ENCODE measurements at places on chromosomes 6 and 20.
A peak's percentile ranks its signal among the peaks of the same experiment; 100 is the strongest.

DNA sequence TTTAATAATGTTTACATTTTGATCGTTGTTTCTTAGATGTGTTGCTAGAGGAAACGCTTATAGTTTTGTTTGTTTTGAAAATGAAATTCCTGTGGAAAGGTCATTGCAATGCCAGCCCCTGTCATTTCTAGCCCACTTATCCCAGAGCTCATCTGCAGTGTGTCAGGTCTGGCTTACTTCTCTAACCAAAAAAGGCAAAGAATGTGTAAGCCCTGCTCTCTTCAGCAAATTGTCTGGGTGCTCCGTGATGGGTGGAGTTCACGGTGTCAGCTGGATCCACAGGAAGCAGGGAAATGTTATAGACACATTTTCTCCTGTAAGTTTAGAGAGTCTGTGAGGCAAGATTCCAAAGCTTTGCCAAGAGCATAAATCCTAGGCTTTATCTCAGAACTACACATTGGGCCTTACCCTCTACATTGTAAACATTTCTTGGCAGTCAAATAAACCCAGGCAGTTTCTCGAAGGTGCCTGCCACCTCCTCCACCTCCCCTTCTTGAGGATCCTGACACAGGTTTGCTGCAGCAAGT, 50.9 kb downstream of the RPRD1B start:
- DNase-seq: no peak

- DNase-seq: no peak
Observed at GRCh38 chr20:11278461-11278860, 604.7 kb upstream of the JAG1 start.

GRCh38 chr6:17015551-17016381, 86.1 kb upstream of the STMND1 start:
- peak; percentile 13 for DNase-seq

- DNase-seq: no peak
Observed at GRCh38 chr20:17556837-17557674, 12.8 kb upstream of the DSTN start.

- DNase-seq: peak; percentile 67
Observed at GRCh38 chr6:85482905-85483700, 33.2 kb downstream of the NT5E start.

- no peak for DNase-seq
Observed at GRCh38 chr6:95882371-95882770, 133.4 kb upstream of the FUT9 start.

DNA sequence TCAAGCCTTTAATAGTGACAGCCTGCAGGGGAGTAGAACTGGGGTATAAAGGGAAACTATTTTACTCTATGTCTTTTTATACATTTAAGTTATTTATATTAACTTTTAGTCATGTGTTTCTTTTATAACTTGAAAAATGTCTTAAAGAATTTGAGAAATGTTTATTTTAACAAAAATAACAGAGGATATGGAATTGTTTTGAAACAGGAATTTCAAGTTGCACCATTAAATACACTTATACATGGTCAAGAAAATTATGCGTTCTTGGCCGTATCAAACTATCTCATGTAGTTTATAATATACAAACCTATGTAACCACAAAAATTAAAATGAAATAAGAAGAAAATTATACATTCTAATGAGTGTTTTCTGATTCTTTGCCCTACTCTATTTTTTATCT, 282.7 kb downstream of the GRIK2 start:
- no peak for DNase-seq

DNA sequence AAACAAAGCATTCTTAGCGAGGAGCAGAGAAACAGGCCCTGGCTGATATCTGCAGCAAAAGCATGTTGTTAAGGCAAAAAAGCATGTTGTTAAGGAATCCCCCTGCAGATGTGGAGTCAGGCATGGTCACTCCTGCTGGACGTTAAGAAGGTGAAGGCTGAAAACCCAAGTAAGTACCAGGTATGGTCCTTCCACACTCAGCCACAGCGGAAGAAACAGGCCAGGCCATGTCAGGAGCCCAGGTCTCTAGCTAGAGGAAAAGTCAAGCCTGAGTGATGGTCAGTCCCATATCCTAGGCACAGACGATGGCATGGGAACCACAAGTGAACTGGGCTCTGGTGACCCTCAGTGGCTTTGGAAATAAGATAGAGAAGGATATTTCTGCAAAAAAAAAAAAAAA, 32.5 kb upstream of the MAS1L start:
- DNase-seq: no peak

DNA sequence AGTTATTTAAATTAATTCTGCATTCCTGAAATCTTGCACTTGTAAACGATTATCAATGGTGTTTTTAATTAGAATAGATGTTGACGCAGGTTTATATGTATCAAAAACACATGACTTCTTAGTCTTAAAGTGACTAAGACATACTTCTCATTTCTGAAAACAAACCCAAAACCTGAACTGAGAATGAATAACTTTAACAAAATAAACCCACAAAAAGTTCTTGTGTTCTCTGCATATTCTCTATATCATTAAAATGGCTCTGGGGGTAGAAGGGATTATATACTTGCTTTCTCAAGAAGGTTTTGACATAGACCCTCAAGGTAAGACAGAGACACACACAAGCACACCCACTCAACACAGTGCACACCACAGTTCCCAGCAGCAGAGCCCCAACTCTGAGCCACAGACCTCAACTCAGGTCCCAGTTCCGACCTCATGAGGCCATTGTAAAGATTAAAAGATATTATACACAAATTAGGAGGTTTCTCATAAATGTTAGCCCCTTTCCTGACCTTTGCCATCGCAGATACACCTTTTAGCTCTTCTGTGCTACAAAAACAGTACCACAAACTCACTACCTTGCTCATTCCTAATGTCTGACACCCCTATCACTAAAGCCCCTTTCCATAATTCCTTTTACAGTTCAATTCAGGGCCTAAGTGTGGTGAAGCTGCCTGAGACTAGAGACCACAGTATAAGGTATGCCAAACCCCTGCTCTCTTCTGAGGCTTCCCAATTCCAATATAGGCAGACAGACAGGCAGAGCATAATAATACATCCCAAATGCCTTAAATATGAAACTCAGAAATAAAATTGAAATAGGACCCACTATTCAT, 267.8 kb downstream of the PTPRK start:
- DNase-seq: no peak

DNA sequence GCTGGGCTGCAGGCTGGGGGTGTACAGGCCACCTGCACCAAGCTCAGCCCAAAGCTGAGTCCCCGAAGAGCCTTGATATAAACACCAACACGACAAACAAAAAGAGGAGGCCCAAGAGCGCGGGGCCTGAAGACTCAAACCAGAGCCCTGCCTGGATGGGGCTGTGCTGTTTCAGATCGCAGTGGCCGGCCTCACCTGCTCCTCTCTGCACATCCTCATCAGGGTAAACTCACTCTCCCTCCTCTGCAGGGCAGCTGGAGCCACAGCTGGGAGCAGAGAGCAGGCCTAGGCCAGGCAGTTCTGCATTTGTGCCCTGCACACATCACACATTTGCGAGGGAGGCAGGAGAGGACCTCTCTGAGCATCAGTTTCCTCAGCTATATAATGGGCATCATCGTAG, 3.7 kb upstream of the RBM38 start:
- no peak for DNase-seq

DNA sequence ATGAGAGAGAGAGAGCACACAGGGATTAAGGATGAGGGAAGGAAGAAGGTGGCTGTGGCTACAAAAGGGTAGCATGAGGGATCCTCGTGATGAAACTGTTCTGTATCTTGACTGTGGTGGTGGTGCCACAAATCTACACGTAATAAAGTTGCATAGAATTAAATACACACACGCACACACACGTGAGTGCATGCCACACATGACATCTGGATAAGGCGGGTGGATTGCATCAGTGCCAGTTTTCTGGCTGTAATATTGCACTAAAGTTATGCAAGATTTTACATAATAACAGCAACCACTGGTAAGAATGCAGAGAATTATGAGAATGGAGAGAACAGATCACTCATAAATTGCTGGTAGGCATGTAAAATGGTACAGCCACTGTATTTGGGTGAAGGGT, 16.9 kb upstream of the STK35 start:
- DNase-seq: no peak

DNA sequence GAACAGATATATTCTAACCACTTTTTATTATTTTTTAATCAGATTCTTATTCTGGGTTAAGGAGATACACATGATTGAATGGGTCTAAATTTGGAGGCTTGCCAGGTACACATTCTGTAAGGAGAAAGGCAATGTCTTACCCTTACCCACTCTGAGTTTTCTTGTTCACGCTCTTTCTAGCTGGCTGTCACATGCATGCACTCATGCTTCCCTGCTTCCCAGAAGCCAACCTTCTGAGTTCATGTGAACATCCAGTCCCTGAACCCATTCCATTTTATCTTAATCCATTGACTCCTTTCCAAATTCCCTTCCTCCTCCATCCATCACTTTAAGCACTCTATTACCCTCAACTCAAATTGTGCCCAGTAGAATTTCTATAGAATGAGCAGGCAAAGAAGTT, 17.5 kb upstream of the MOCS1 start:
- no peak for DNase-seq

DNA sequence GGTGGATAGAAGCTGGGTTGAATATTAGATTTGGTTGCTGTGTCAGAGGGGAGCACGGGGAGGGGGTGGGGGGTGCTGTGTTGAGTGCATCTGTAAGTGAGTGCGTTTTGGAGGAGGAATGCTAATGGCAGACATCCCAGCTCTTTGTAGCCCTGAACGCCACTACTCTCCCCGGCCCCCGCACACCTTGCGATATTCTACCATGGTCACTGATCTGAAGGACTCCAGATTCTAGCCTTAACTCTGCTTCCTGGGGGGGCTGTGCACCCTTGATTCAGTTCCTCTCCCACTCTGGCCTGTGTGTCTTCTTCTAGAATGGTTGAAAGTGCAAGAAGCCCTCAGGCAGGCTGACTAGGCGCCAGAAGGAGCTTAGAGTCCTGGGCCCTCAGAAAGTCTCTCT, 7.1 kb downstream of the GLP1R start:
- no peak for DNase-seq

GRCh38 chr6:21079468-21080048, 514.0 kb upstream of the SOX4 start:
- DNase-seq: no peak

- DNase-seq: no peak
Observed at GRCh38 chr6:39893286-39893685, 41.0 kb downstream of the MOCS1 start.

- peak; percentile 29 for DNase-seq
Observed at GRCh38 chr20:17938871-17939619, 29.5 kb downstream of the SNX5 start.

GRCh38 chr20:39880890-39881289, 808.1 kb downstream of the MAFB start:
- DNase-seq: no peak

DNA sequence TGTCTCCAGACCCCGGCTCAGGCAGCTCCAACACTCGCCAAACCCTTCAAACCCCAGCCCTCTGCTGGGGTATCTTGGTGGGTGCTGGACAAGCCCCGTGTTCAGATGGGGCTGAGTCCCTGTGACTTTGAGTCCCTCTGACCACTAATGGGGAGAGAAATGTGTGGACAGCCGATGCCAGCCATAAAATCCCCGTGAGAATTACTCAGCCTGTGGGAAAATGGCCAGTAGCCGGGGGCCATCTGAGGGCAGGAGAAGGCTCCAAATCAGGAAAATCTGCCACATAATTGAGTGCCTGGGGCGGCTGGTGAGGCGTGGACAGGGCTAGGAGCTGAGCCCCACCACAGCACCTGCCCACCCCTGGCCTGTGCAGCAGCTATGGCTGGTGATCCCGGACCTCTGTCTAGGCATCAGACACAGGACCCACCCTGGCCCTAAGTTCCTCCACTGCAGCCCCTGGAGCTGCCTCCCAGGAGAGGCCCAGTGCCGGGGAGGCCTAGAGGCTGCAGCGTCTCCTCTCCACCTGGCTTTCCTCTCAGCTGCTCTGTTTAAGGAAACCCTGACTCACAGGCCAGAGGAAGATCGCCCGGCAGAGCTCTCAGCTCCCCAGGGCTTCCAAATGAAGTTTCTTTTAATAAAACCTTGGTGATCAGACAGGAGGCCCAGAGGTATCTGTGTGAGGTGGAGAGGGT, 53.7 kb upstream of the SLCO4A1 start:
- no peak for DNase-seq

DNA sequence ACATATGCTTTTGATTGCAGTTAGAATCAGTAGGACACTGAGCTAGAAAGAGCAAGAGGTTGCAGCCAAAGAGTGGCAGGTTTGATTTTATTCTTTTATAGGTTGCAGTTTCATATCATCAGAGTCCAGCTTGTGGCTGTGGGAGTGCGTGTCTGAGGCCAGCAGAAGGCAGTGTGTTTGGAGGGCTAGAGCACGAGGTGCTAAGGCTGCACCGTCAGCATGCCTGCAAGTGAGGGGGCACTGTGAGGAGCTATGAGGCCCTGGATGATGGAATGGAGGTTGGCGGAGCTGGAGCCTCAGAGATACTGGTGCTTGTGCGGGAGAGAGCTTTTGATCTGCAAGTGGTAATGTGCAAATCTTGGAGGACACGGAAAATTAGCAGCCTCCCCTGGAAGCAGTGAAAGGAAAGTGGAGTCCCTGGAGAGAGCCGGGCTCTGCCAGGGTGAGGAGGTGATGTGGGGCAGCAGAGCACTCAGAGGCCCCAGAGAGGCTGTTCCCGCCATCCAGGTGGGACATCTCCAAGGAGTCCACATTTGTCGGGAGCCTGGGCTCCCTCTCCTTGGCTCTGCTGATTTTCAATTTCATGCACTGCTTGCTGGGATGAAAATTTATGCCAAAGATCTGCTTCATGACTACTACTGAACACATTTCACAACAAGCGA, 43.6 kb downstream of the PXDC1 start:
- no peak for DNase-seq

GRCh38 chr6:28816909-28817807, 106.6 kb downstream of the TRIM27 start:
- DNase-seq: no peak

GRCh38 chr6:98116455-98116854, 717.9 kb upstream of the POU3F2 start:
- DNase-seq: no peak
